ENCODE measurements at places on chromosomes 16 and 17. TPM values are rescaled to one million over a fixed set of nuclear protein-coding genes. Genes with fewer than 3 reads are reported as not detected.

Gene SCGB1C2
- total RNA-seq = not detected

Gene CYGB
- total RNA-seq = 1.4 TPM

Gene CDR2L
- 61.8 TPM for total RNA-seq

Gene NPIPB9
- total RNA-seq = 1.8 TPM

Gene UTS2R
- 0.06 TPM for total RNA-seq

Gene HOXB7
- total RNA-seq = 35.7 TPM

Gene OR3A1
- total RNA-seq = not detected

Gene CTRB1
- total RNA-seq = not detected

Gene MMP2
- 12.2 TPM for total RNA-seq

Gene ITGAX
- total RNA-seq = 0.82 TPM

Gene CD300LF
- total RNA-seq = not detected

Gene SLC35B1
- 87.9 TPM for total RNA-seq

Gene KCNJ12
- total RNA-seq = 1.5 TPM

Gene CFAP97D1
- 0.07 TPM for total RNA-seq

Gene CDT1
- 32.5 TPM for total RNA-seq

Gene KRT12
- total RNA-seq = not detected

Gene AANAT
- 0.31 TPM for total RNA-seq

Gene ABCA8
- total RNA-seq = 0.61 TPM

Gene CCL8
- not detected for total RNA-seq

Gene MED13
- total RNA-seq = 27.0 TPM

Gene HSF4
- 17.0 TPM for total RNA-seq

Gene QRICH2
- 1.4 TPM for total RNA-seq

Gene CIBAR2
- total RNA-seq = not detected

Gene CACNG5
- total RNA-seq = not detected

Gene CLEC18A
- 0.20 TPM for total RNA-seq

Gene PERCC1
- not detected for total RNA-seq

Gene NEUROD2
- not detected for total RNA-seq

Gene KRTAP4-1
- total RNA-seq = 0.24 TPM

Data from A549 treated with dexamethasone at 1 μM for 4 hours (cell line).